ENCODE measurements at places on chromosomes 12 and 14.

DNA sequence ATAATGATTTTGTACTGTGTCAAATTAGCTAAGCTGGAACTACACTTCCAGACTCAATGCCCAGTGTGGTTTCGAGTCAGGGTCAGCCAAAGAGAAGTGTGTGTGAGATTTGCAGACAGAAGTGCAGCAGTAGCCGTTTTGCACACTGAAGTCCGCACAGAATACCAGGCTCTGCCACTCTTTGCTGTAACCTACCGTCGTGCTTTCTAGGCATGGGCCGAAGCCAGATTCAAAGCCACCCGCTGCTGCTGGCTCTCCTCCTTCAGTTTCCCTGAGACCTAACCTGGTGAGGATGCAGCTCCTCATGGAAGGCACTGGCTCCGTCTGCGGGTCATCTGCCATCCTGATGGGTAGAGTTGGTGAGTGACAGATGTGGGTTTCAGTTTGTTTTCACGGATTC lies 48.8 kb downstream of the LRTM2 start:
- no peak for DNase-seq

GRCh38 chr14:92649934-92650545 lies 98.4 kb downstream of the LGMN start:
- DNase-seq, result no peak

- DNase-seq, result no peak
These were observed 4.2 kb downstream of the AQP5 start for GRCh38 chr12:49965836-49966235.

DNA sequence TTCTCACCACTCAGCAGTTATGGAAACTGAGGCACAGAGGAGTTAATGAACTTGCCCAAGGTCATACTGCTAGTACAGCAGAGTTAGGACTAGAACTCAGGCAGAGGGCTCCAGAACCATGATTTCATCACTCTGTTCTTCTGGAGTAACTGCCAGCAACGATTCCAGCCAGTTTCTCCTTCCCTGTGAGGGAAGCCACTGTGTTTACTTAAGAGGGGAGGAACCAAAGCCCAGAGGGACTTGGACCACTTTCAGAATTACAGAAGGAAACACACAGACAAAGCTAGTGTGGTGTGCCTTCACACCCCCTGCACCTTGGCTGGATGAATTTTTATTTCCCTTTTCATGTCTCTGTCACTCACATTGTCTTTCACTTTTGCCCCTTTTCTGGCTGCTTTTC lies 398.2 kb downstream of the DPF3 start:
- DNase-seq, result no peak

DNA sequence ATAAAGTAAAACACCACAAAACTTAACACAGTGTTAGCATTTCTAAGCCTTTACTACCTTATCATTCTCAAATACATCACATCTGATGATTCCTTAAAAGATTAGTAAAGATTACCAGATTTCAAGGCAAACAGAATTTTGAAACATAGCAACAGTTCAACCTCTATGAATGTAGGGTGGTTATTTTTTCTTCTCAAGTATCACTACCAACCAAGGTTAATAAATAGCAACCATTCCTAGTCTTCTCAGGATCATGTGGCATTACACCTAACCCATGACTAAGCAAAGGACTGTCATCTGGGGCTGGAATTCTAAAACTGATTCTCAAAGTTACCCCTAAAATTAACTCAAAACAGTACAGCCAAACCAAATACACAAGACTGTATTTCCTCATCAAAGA lies 39.4 kb upstream of the CSRNP2 start:
- no peak for DNase-seq

DNA sequence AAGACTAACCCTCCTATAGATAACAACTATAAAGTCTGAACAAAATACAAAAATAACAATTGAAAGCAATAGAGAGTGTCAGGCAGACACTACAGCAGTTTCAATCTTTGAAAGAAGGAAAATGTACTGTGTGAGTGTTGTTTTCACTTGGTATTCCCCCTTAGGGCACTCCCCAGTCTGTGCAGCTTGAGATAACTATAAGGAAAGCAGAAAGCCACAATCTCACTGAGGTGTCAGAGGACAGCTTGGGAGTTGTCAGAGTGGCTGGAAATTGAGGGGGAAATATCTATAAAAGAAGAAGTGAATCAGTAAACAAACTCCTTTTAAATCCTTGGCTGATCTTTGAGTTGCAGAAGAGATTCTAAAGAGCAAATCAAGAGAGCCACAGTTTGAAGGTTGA lies 364.8 kb downstream of the NELL2 start:
- no peak for DNase-seq

- no peak for DNase-seq
These were observed 821.8 kb downstream of the GALC start for GRCh38 chr14:87171141-87171540.

DNA sequence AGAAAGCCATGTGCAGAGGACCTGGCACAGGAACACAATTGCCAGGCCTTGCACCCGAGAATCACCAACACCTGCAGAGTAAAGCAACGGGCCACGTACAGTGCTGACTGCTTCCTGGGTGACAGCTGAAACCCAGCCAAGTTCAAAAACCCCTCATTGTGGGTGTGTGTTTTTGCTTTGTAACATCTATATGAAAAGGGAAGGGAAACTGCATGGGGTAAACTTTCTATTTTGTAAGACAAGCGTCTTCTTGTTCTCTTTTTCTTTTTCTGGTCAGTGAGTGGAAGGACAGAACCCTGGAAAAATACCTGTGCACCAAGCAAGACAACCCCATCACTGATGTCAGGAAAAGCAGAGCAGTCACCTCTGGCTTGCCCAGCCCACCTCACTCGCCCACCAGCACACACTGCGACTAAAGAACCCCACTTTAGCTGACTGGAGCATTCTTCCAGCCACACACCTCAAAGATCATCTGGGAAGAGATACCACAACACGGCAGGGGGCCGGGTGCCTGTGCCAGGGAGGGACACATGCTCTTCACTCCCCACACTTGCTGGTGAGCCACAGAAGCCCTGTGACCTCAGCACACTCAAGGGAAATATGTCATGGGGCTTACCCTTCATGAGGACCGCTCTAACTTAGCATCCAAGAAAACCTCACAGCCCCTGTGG lies 172.3 kb downstream of the NDUFA12 start:
- no peak for DNase-seq

- no peak for DNase-seq
These were observed 1089.1 kb downstream of the SLC6A15 start for GRCh38 chr12:83823386-83824045.

- DNase-seq, result no peak
These were observed 23.2 kb upstream of the MAGOHB start for GRCh38 chr12:10636611-10637010.

DNA sequence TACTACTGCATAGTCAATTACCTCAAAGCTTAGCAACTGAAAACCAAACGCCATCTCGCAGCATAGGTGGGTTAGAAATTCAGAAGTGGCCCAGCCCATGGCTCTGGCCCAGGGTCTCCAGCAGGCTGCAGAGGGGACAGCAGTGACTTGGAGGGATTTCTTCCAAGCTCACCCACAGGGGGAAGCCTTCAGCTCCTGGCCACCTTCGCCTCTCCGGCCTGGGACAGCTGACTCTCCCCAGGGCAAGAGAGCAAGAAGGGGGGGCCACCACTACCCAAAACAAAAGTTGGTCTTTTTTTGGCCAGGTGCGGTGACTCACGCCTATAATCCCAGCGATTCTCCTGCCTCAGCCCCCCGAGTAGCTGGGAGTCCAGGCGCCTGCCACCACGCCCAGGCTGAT lies 32.2 kb upstream of the ANKRD9 start:
- no peak for DNase-seq

- DNase-seq, result no peak
These were observed 234.8 kb upstream of the TMPO start for GRCh38 chr12:98280621-98281020.

GRCh38 chr14:91351512-91351862 lies 66.1 kb downstream of the CCDC88C start:
- no peak for DNase-seq

GRCh38 chr12:90102957-90103652 lies 394.5 kb upstream of the ATP2B1 start:
- peak; percentile 3 for DNase-seq

- DNase-seq, result no peak
These were observed 644.7 kb downstream of the VRK1 start for GRCh38 chr14:97441740-97442362.

DNA sequence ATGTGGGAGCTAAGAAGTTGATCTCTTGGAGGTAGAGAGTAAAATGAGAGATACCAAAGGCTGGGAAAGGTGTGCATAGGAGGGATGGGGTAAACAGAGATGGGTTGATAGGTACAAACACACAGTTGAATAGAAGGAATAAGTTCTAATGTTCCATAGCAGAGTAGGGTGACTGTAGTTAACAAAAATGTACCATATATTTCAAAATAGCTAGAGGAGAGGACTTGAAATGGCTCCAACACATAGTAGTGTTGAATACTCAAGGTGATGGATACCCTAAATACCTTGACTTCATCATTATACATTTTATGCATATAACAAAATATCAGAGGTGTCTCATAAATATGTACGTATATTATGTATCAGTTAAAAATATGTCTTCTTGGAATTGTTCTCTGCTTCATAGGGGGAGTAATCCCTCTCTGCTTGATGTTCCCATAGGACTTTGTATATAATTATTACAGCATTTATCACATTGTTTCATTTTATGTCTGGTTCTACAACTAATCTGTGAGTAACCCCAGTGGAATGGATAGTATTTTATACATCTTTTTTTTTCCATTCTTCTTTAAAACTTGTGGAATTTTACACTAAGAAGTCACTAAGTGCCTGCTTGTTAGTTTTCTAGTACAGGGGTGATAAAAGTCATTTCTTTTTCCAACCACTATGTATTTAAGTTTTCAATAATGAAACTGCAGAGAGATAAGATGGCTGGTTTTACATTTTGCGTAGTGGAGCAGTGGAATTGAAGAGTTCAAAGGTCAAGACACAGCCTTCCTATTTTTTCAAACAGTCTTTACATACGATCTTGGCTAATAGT lies 1940.0 kb upstream of the SEL1L start:
- DNase-seq, result no peak

DNA sequence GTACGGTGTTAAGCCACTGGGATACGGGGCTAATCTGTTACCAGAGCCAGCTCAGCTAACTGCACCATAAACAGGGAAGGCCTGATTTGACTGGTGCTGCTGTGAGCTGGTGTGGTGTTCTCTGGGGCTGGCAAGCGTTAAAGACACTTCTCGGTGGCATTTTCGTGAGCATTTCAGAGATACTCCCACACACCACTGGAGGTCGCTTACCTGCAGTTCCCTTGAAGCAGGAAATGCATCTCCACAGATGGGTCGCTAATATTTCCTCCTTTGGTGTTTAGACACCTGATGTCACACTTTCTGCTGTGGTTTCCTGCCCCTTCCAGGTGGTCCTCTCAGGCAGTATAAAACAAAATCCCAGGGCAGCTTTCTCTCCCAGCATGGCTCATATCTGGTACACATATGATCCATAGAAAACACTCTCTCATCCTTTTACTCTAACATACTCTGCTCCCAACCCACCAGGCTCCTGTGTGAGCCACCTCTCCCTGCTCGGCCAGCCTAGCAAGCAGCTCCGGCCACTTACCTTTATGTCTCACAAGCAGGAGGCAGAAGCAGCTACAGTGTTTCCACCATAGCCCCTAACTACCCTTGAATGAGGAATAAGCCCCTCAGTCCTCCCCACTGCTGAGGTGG lies 129.9 kb upstream of the GRIN2B start:
- DNase-seq, result no peak

DNA sequence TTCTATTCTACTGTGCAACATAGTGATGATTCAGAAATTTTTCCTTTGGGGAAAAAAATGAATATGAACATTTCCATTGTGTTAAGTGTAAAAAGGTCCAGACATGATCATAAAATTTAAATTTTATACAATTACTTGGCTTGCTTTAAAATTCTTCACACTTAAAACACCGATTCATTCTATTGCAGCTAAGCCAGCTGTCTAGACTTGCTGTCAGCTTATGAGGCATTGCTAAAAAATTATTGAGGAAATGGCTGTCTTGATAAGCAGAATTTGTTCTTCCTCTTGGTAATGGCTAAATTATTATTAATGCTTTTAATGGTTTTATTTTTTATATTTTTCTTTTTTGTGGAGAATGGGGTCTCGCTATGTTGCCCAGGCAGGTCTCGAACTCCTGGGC lies 1.8 kb downstream of the LYSET start:
- no peak for DNase-seq

GRCh38 chr12:104358353-104359003 lies 54.9 kb downstream of the EID3 start:
- DNase-seq, result peak; percentile 72

DNA sequence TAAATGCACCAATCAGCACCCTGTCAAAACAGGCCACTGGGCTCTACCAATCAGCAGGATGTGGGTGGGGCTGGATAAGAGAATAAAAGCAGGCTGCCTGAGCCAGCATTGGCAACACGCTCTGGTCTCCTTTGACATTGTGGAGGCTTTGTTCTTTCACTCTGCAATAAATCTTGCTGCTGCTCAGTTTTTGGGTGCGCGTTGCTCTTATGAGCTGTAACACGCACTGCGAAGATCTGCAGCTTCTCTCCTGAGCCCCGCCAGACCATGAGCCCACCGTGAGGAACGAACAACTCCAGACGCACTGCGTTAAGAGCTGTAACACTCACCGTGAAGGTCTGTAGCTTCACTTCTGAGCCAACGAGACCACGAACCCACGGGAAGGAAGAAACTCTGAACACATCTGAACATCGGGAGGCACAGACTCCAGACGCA lies 8.4 kb upstream of the PIANP start:
- DNase-seq, result no peak

DNA sequence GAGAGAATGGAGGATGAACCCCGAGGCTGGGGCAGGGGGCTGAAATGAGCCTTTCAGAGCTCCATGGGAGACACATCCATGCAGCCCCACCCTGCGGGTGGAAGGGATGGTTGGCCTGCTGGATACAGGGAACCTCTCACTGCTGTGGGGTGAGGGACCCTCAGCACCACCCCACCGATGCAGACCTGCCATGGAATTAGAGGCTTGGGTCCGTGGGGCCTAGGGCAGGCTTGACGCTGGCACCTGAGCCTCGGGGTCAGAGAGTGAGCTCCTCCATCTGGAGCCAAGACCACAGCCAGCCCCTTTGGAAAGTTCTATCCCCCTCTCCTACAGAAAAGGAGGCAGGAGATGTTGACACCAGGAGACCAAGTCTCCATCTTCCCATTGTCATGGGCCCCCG lies 7.4 kb upstream of the KRT74 start:
- no peak for DNase-seq

DNA sequence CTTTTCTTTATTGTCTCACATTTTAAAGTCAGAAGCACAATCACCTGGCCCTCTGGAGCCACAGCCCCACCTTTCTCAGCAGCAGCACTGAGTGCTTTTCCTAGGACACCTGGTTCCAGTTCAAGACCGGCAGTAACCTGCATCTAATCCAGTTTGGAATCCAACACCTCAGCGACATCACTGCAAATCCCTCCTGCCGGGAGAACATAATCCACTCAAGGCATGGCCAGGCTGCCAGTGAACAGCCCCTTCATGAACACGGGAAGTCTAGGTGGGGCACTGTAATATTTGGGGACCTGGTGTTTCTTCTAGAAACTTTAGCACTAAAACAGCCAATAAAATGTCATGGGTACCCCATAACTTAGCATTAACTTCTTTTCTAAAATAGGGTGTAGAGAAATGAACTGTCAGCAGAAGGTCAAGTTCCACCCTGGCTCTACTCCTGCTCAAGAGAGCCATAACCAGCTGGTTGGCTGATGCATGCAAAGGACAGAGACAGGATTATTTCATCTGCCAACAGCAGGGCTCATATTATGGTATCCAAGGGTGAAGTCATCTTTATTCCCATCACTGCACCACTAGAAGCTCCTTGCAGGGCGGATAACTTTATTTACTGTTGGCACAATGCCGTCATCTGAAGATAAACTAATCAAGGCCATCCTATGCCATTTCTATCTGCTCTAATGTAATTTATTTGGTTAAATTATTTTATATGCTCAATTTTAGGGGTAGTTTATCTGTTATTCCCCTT lies 76.7 kb downstream of the TTC7B start:
- no peak for DNase-seq
